ENCODE measurements at places on chromosomes 1 and 21.
A peak's percentile ranks its signal among the peaks of the same experiment; 100 is the strongest.

DNA sequence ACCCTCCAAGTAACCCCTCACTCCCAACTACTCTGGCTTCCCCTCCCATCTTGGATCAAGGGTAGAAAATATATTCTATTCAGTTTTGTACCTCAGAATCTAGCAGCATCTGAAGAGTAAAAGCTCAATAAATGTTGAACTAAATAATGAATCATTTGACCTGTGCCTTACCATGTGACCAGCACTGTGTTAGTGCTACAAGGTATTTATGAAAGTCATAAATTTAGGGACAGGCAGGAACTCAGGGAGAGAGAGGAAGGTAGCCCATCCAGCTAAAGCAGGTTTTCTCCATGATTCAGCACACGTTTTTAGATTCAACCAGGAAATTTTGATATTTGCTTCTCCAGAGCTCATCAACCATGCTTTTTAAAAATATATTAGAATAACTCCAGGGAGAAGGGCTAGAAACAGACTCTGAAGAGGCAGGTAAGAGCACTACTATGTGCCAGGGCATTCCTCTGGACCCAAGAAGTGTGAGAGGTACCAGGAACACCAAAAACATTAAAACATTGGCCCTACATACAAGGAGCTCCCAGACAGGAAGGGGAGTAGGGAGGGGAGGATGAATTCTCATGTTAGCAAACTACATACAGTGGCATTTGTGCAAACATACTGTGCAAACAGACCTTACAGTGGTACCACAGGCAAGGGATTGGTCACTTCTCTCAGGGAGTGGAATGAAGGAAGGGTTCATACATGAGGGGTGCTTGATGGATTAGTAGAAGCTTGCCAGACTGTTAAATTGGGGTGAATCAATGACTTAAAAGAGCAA, 64.3 kb downstream of the FYB2 start:
- DNase-seq = no peak
- no peak overlapping the region for H3K27ac ChIP-seq
- H3K4me3 ChIP-seq = no peak overlapping the region
- peaks cover 5% of the 10 kb centered on the region for H3K36me3 ChIP-seq

- H3K36me3 ChIP-seq = no peaks in the 10 kb centered on the region
- H3K4me1 ChIP-seq = no peaks in the 10 kb centered on the region
- H3K27me3 ChIP-seq = peaks cover 28% of the 10 kb centered on the region
Observed at GRCh38 chr1:152143150-152143887, 15.7 kb downstream of the RPTN start.

- H3K4me3 ChIP-seq = no peak overlapping the region
- H3K36me3 ChIP-seq = no peaks in the 10 kb centered on the region
- no peak overlapping the region for H3K27ac ChIP-seq
- H3K4me1 ChIP-seq = no peaks in the 10 kb centered on the region
- DNase-seq = no peak
Observed at GRCh38 chr1:228039006-228039903, 32.5 kb downstream of the WNT3A start.

- no peak for DNase-seq
- H3K36me3 ChIP-seq = no peaks in the 10 kb centered on the region
- no peaks in the 10 kb centered on the region for H3K4me1 ChIP-seq
- no peak overlapping the region for H3K27ac ChIP-seq
- H3K4me3 ChIP-seq = no peak overlapping the region
Observed at GRCh38 chr1:63847308-63847910, 73.6 kb downstream of the ROR1 start.

DNA sequence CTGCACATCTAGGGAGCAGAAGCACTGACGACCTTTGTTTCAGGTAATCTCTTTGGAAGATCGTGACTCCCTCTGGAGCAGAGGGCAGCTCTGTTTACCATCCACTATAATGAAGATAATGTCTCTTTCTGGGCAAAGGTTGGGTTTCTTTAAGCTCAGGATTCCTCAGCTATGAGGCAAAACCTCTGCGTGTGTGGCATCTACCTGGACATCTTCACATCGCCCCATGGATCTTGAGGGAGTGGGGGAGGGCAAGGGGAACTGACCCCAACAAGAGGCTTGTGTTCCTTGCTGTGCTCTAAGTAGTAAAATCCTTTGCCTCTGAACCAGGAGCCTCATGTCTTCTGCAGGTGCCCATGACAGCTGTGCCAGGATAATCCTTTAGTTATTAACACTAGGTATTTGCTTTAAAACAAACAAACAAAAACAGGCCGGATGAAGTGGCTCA, 19.6 kb downstream of the SPATA45 start:
- no peak overlapping the region for H3K4me3 ChIP-seq
- no peaks in the 10 kb centered on the region for H3K4me1 ChIP-seq
- H3K27me3 ChIP-seq = peaks cover 12% of the 10 kb centered on the region
- DNase-seq = no peak

- DNase-seq = no peak
- no peaks in the 10 kb centered on the region for H3K27me3 ChIP-seq
- peaks cover 49% of the 10 kb centered on the region for H3K4me1 ChIP-seq
- peak overlapping the region; percentile 89 for H3K4me3 ChIP-seq
- H3K27ac ChIP-seq = peak overlapping the region; percentile 97
Observed at GRCh38 chr1:176205332-176205914, 1.7 kb downstream of the COP1 start.

DNA sequence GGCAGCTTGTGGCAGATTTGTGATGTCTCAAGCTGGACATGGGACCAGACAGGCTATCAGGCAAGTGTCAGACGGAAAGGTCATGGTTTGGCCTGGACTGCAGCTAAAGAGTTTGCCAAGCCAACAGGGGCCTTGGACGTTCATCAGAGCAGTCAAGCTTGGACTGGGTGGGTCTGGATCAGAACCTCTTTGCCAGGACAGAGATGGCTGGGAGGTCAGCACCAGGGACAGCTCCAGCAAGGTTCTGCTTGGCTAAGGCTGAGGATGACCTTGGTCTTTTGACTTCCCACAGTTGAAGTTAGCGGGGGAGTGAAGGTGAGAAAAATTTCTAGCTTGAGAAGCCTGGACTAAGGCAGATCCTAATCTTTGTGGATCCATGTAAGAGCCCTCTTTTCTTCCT, 68.1 kb downstream of the GRIK3 start:
- no peak for DNase-seq
- no peaks in the 10 kb centered on the region for H3K4me1 ChIP-seq

GRCh38 chr1:24920533-24920925, 9.5 kb downstream of the RUNX3 start:
- no peak for DNase-seq
- peaks cover 78% of the 10 kb centered on the region for H3K4me1 ChIP-seq
- no peaks in the 10 kb centered on the region for H3K27me3 ChIP-seq

DNA sequence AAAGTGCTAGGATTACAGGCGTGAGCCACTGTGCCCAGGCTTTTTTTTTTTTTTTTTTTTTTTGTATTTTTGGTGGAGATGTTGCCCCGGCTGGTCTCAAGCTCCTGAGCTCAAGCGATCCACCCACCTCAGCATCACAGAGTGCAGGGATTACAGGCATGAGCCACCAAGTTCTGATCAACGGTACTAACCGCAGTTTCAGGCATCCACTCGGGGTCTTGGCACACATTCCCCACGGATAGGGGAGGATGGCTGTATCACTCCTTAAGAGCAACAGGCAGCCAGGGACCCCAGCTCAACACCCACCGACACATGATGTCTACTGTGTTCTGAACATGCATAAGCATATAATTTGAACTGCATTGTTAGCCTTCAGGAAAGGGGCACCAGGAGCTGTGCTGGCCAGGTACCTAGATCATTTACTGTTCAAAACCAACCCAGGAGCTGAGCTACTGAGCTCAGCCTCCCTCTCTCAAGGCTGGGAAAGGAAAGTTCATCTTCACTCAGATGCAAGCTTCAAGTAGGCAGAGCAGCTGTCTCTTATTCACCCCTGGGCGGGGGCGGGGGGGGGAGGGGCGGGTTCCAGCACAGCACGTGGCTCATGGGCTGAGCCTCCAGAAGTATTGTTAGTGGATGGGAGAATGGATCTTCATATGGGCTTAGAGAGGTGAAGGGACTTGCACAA, 24.7 kb downstream of the CAPZB start:
- peaks cover 24% of the 10 kb centered on the region for H3K36me3 ChIP-seq
- peaks cover 73% of the 10 kb centered on the region for H3K4me1 ChIP-seq
- peak overlapping the region; percentile 80 for H3K4me3 ChIP-seq
- DNase-seq = no peak

DNA sequence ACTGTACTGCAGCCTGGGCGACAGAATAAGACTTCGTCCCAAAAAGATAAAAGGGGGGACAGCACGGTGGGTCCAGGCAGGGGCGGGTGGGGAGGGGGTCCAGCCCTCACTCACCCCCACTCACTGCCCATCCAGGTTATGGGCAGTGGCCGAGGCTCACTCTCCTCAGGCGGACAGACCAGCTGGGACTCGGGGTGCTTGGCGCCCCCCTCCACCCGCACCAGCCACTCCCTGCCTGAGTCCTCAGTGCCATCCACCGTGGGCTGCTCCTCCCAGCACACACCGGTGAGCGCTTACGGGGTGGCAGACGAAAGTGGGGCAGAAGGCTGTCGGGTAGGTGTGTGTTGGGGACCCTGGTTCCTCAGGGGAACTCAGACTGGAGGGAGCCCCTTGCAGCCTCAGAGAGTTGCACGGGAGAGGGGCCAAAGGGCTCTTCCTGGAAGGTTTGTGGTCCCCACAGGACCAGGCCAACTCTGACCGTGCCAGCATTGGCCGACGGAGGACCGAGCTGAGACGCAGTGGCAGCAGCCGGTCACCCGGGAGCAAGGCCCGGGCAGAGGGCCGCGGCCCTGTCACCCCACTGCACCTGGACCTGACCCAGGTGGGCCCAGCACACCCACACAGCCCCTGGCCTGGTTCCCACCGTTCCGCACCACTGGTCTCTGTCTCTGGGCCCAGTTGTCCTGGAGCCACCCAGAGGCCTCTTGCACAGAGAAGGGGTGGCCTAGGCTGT, 6.6 kb downstream of the PLEKHN1 start:
- H3K36me3 ChIP-seq = no peaks in the 10 kb centered on the region
- no peak for DNase-seq
- H3K4me3 ChIP-seq = no peak overlapping the region
- H3K27ac ChIP-seq = no peak overlapping the region

GRCh38 chr1:14083706-14084105, 383.7 kb downstream of the PRDM2 start:
- H3K4me3 ChIP-seq = no peak overlapping the region
- no peak overlapping the region for H3K27ac ChIP-seq
- no peak for DNase-seq
- no peaks in the 10 kb centered on the region for H3K4me1 ChIP-seq
- H3K27me3 ChIP-seq = no peaks in the 10 kb centered on the region

DNA sequence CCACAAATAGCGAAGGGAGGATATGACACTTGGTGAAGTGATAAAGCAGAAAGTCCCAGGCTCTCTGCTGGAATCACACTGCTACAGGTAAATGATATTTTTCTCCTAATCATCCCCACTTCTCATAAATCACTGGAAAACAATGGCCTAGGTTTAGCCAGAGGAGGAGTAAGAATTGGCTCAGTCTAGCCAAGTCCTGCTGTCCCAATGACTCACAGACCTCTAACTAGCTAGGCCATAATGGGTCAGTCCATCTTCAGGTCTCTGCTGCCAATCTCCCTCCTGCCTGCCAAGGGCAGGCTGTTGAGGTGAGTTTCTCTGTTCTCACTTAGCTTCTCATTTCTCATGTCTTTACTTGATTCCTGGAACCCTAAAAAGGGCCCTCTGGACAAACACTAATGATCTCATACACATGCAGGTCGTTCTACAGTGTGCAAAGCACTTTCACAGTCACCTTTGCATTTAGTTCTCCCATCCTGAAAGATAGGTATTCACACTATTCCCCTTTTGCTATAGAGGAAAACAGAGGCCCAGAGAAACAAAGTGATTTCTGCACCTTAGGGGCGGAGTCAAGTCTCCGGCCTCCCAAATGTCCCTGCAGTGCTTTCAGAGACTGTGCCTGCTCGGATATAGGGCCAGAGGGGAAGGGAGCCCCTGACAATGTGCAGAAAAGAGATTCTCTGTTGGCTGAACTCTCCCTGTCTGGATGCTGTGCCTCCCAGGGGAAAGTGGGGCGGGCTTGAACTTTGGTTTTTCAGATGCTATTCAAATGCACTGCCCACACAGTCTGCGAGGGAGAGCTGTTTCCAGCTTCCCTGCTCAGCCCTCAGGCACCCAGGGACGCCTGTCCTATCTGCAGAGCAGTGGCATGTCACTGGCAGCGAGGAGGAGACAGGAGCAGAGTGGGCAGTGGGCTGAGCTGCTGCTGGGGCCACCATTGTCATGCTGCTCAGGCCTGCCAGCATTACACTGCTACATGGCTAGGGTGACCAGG, 3.9 kb upstream of the CDK18 start:
- H3K27me3 ChIP-seq = peaks cover 4% of the 10 kb centered on the region
- H3K36me3 ChIP-seq = no peaks in the 10 kb centered on the region
- no peak for DNase-seq
- H3K4me1 ChIP-seq = peaks cover 11% of the 10 kb centered on the region
- no peak overlapping the region for H3K27ac ChIP-seq

DNA sequence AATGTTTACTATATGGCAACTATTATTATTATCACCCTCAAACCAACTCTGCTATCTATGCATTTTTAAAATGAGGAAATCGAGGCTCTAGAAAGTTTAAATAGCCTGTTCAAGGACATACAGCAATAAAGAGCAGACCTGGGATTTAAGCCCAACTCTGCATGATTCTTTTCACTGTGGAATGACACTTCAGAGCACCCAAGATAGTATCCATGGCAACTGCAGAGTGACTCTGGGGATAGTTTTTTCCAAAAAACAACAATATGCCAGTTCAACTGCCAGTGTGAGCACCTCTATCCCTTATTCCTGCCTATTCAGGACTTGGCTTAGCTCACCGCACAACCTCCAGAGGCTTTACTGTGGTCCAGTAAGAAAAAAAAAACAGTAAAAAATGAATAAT, 293.9 kb downstream of the BRINP2 start:
- H3K4me1 ChIP-seq = no peaks in the 10 kb centered on the region
- H3K27ac ChIP-seq = no peak overlapping the region
- no peaks in the 10 kb centered on the region for H3K36me3 ChIP-seq
- H3K27me3 ChIP-seq = no peaks in the 10 kb centered on the region

- H3K4me1 ChIP-seq = no peaks in the 10 kb centered on the region
- H3K27me3 ChIP-seq = no peaks in the 10 kb centered on the region
- no peak for DNase-seq
- H3K36me3 ChIP-seq = no peaks in the 10 kb centered on the region
- no peak overlapping the region for H3K27ac ChIP-seq
- H3K4me3 ChIP-seq = no peak overlapping the region
Observed at GRCh38 chr1:79617777-79618176, 611.2 kb upstream of the ADGRL4 start.

GRCh38 chr1:236345728-236346127, 48.4 kb upstream of the EDARADD start:
- H3K36me3 ChIP-seq = no peaks in the 10 kb centered on the region
- H3K4me1 ChIP-seq = no peaks in the 10 kb centered on the region
- H3K27me3 ChIP-seq = peaks cover 10% of the 10 kb centered on the region

DNA sequence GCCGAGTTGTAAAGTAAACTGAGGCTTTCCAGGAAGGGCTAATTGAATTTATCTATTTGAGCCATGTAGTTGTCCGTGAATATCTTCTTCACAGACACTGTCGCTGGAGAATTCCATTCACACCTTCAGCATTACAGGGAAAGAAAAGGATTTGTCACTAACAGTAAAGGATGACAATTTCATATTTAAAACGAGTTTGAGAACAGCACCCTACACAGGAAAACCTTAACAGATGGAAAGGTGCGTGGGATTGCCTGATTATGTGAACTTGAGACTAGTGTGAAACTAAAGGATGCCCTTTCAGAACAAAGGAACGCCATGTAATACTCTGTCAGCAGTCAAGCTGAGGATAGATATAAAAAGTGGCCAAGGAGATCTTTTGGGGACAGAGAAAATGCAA, 492.5 kb upstream of the ADGRL2 start:
- DNase-seq = no peak
- H3K36me3 ChIP-seq = no peaks in the 10 kb centered on the region
- no peaks in the 10 kb centered on the region for H3K4me1 ChIP-seq
- no peaks in the 10 kb centered on the region for H3K27me3 ChIP-seq

Measured in effector memory CD8-positive, alpha-beta T cell (primary cell).